ENCODE measurements at places on chromosomes 7 and 10.

DNA sequence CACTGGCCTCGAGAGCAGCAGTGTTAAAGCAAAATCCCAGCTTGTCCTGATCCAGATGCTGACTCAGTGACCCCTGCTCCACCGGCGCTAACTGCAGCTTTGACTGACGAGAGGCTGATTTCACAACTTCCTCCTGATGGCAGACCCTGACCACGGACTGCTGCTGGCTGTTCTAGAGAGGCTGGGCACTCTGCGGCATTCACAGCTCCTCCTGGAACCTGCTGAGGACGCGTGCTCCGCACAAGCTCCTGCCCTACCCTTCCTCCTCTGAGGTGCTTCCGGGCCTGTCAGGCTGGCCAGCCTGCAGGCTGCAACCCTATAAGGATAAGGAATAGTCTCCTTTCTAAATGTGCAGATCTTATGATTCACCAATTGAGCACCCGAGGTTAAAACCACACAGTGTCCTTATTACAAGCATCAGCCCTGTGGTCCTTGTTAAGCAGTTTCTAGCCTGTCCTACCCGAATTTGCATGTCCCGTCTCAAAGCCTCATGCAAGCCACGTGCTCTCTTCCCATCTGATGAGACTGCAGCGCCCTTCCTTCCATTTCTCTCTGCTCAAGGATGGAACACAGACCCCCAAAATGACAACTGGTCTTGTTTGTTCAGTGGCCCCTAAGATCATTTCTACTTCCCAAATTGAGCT lies 35.5 kb upstream of the NCAPG2 start:
- DNase-seq, result peak; percentile 94

DNA sequence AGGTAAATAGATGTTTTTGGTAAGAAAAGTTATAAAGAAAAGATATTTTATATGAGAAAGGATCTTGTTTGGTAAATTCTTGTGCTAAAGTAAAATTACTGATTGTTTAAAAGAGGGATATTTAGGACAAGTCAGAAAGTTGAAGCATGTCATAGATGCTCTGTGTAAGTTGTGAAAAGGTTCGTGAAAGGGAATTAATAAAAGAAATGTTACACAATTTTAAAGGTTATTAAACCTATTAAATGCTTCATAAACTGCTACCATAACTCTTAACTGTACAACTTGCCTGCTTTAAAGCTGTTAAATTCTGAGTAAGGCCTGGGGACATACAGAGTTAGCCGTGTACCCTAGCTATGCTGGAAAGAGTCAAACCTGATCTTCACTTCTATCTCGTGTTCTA lies 634.1 kb downstream of the ACTR3B start:
- DNase-seq, result no peak

DNA sequence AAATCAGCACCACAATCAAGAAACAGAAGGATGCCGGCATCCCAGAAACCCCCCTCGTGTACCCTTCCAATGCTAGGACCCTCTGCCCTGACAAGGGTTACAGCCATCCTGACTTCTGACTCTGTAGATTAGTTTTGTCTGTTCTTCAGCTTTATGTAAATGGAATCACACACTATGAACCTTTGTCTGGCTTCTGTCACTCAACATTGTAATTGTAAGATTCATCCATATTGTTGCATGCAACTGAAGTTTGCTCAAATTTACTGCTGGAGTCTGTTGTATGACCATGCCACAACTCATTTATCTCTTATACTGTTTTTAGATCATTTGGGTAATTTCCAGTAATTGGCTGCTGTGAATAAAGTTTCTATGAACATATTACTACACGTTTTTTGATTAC lies 8.4 kb downstream of the IKZF5 start:
- no peak for DNase-seq

DNA sequence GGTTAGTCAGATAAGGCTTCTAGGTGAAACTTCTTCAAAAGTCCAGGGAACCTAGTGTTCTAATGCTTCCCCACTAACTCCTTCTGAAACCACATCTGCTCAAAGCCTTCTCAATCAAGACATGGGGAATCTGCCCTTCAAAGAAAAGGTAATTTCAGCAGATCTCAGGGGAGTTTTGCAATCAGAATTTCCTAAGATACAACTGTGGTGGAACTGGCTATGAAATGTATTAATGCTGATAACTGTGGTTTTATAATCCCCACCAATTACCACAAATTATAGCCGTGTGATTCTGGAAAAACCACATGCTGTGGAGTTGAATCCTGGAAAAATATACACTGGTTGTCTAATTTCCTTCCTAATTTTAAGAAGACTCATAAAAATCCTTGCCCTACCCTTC lies 233.8 kb downstream of the SORCS1 start:
- DNase-seq, result no peak

DNA sequence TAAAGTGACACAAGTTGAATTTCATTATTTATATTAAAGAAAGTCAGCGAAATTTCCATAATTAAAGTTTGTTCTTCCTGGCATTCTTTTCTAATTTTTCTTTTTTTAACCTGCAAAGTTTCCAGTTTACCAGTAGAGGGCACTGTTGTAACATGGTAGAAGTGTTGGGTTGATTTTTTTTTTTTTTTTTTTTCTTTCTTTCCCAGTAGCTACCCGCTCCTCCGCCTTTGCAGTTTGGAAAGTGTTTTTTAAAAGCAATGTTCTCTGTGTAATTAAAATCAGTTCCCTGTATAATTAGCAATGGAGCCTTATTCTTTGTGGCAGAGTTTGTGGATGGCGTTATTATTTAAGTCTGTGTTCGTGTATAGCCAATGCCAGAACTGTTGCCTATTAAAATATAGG lies 53.7 kb downstream of the TAF3 start:
- DNase-seq, result no peak

- no peak for DNase-seq
Measured at GRCh38 chr10:15469111-15469510, 98.0 kb upstream of the FAM171A1 start.

DNA sequence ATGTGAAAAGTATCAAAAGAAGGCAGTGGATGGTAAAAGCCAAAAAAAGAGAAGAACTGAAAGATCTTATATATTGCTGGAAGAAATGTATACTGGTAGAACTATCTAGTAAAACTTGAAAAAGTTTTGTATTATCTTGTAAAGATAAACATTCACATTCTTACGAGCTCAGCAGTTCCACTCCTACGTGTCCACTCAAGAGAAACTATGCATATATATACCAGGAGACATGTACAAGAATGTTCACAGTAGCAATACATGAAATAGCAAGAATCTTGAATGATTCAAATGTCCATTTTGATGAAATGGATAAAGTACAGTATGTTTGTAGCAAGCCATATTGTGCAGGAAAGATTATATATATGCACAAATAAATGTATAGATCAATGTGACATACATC lies 155.0 kb downstream of the RNF133 start:
- peak; percentile 9 for DNase-seq

Data from iris pigment epithelial cell (primary cell).